ENCODE measurements at places on chromosomes 2 and 18.

GRCh38 chr2:8216397-8216796 lies 465.5 kb upstream of the ID2 start:
- no peaks in the 10 kb centered on the region for H3K36me3 ChIP-seq
- no peak overlapping the region for H3K27ac ChIP-seq
- no peaks in the 10 kb centered on the region for H3K27me3 ChIP-seq
- no peak overlapping the region for H3K4me3 ChIP-seq
- H3K4me1 ChIP-seq = no peaks in the 10 kb centered on the region

- no peak overlapping the region for H3K4me3 ChIP-seq
- H3K36me3 ChIP-seq = peaks cover 76% of the 10 kb centered on the region
- H3K4me1 ChIP-seq = no peaks in the 10 kb centered on the region
- no peak overlapping the region for H3K27ac ChIP-seq
- no peaks in the 10 kb centered on the region for H3K27me3 ChIP-seq
Measured at GRCh38 chr2:186496401-186496800, 10.3 kb downstream of the ZC3H15 start.

DNA sequence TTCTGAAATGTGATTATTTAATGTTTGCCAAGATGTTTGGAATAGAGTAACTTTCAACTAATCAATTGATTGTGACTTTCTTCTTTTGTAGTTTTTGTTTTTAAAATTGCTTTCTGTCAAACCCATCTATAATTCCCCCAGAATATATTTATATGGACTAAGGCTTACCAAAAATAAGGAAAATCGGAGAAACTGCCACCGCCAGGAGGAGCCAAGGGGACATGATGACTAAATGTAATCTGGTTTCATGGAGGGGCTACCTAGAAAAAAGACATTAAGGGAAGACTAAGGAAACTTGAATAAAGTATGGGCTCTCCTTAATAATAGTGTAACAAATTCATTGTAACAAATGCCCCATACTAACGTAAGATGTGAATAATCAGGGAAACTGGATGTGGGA lies 19.5 kb downstream of the BOLA3 start:
- H3K36me3 ChIP-seq = no peaks in the 10 kb centered on the region
- DNase-seq = no peak
- no peak overlapping the region for H3K4me3 ChIP-seq
- H3K27ac ChIP-seq = no peak overlapping the region
- no peaks in the 10 kb centered on the region for H3K27me3 ChIP-seq
- H3K4me1 ChIP-seq = no peaks in the 10 kb centered on the region

GRCh38 chr2:9769171-9770005 lies 73.9 kb upstream of the TAF1B start:
- H3K27me3 ChIP-seq = no peaks in the 10 kb centered on the region
- DNase-seq = no peak
- no peak overlapping the region for H3K27ac ChIP-seq
- peaks cover 5% of the 10 kb centered on the region for H3K4me1 ChIP-seq
- H3K36me3 ChIP-seq = no peaks in the 10 kb centered on the region

DNA sequence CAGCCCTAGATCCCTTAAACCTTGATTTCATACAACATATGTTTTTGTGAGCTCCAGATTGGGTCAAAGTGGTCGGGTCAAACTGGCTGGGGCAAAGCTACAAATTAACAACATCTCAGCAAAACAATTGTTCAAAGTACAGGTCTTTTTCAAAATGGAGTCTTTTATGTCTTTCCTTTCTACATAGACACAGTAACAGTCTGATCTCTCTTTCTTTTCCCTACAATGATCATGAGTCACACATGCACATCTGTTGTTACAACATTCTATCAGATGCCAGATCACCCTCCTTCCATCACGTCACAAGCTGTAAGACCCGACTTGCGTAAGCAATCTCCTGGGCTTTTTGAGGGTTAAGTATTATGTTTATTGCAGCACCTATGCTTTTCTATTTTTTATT lies 55.1 kb downstream of the RHOB start:
- no peak overlapping the region for H3K4me3 ChIP-seq
- H3K4me1 ChIP-seq = peaks cover 4% of the 10 kb centered on the region
- DNase-seq = no peak
- H3K27me3 ChIP-seq = no peaks in the 10 kb centered on the region
- H3K36me3 ChIP-seq = no peaks in the 10 kb centered on the region

DNA sequence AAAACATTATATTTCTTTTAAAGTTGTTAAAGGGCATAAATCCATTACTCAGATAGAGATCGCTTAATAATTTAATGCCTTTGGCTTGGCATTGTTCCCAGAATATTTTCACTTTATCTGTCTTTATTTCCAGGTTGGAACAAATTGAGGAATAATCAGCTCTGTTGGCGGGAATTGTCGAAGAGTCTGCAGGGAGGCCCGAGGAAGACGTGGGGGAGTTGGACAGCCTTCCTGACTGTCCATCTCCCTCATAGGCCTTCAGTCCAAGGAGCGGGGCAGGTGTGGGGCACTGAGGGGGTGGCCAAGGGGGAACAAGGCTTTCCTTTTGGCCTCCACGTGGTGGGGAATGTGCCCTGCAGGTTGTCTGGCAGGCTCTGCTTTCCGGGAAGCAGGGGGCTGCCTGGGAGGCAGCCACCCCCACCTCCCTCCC lies 179.6 kb downstream of the ZBTB7C start:
- no peaks in the 10 kb centered on the region for H3K36me3 ChIP-seq
- no peak overlapping the region for H3K27ac ChIP-seq
- no peak overlapping the region for H3K4me3 ChIP-seq
- H3K4me1 ChIP-seq = peaks cover 14% of the 10 kb centered on the region

- no peak overlapping the region for H3K27ac ChIP-seq
- peaks cover 8% of the 10 kb centered on the region for H3K36me3 ChIP-seq
- H3K4me3 ChIP-seq = no peak overlapping the region
Measured at GRCh38 chr2:174343623-174344455, 9.1 kb downstream of the SP9 start.

DNA sequence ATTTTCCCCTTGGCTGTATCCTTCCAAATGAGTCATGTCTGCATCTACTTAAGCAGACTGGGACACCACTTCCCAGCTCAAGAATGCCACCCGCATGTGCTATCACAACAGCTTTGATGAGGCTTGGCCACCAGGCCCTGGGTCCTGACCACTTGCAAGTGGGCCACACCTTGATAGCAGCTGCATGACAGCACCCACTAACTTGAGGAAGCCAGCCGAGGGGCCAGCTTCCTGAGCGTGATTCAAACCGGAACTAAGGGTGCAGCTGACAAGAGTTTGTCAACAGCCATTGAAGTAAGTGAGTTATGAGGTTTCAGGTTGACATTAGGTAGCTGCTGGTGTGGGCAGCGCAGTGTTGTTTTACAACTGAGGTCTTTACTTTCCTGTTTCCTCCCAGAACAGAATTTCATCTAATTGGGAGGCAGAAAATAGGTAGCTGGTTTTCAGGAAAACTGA lies 54.4 kb downstream of the EPHA4 start:
- no peaks in the 10 kb centered on the region for H3K36me3 ChIP-seq
- no peak overlapping the region for H3K27ac ChIP-seq
- H3K4me1 ChIP-seq = no peaks in the 10 kb centered on the region
- no peak for DNase-seq
- no peaks in the 10 kb centered on the region for H3K27me3 ChIP-seq
- no peak overlapping the region for H3K4me3 ChIP-seq

- no peaks in the 10 kb centered on the region for H3K27me3 ChIP-seq
- H3K4me3 ChIP-seq = no peak overlapping the region
- no peaks in the 10 kb centered on the region for H3K36me3 ChIP-seq
- DNase-seq = no peak
- peaks cover 3% of the 10 kb centered on the region for H3K4me1 ChIP-seq
Measured at GRCh38 chr2:64311191-64311910, 142.6 kb upstream of the LGALSL start.

- no peak overlapping the region for H3K4me3 ChIP-seq
- H3K36me3 ChIP-seq = no peaks in the 10 kb centered on the region
- DNase-seq = no peak
- H3K4me1 ChIP-seq = peaks cover 14% of the 10 kb centered on the region
- no peak overlapping the region for H3K27ac ChIP-seq
Measured at GRCh38 chr2:74576863-74577229, 22.3 kb downstream of the DOK1 start.

- H3K4me3 ChIP-seq = no peak overlapping the region
- DNase-seq = no peak
- H3K36me3 ChIP-seq = no peaks in the 10 kb centered on the region
- no peaks in the 10 kb centered on the region for H3K27me3 ChIP-seq
- H3K4me1 ChIP-seq = no peaks in the 10 kb centered on the region
Measured at GRCh38 chr18:49707599-49707998, 105.7 kb downstream of the ACAA2 start.

DNA sequence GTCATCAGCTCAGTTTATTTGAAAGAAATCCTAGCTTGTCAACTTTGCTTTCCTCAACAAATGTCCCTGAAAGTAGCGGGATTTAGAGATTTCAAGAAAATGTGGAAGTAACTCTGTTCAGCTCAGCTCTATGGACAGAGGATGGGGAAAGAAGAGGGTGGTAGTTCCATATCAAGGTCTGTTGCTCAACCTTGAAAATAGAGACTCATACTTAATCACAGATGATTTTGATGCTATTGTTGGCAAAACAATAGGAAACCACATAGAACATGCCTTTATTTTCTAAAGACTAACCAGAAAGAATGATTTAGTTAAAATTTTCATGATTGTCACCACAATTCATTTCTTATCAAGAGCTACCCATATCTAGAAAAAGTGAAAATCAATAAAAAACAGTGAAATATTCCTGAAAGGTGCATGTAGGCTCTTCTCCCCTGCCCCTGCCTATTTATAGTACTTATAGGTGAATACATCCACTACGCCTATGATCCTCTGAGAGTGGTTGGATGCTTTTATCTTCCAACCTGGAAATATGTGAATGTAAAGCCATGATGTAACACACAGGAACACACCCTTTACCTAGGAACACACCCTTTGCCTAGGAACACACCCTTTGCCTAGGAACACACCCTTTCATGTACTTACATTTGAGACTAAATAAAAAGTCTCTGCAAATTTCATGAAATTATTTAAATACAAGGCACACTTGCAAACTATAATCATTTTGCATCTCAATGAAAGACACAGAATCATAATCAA lies 65.8 kb downstream of the ETAA1 start:
- H3K27me3 ChIP-seq = no peaks in the 10 kb centered on the region
- H3K4me3 ChIP-seq = no peak overlapping the region
- peak overlapping the region; percentile 72 for H3K27ac ChIP-seq
- peaks cover 33% of the 10 kb centered on the region for H3K4me1 ChIP-seq
- DNase-seq = no peak

DNA sequence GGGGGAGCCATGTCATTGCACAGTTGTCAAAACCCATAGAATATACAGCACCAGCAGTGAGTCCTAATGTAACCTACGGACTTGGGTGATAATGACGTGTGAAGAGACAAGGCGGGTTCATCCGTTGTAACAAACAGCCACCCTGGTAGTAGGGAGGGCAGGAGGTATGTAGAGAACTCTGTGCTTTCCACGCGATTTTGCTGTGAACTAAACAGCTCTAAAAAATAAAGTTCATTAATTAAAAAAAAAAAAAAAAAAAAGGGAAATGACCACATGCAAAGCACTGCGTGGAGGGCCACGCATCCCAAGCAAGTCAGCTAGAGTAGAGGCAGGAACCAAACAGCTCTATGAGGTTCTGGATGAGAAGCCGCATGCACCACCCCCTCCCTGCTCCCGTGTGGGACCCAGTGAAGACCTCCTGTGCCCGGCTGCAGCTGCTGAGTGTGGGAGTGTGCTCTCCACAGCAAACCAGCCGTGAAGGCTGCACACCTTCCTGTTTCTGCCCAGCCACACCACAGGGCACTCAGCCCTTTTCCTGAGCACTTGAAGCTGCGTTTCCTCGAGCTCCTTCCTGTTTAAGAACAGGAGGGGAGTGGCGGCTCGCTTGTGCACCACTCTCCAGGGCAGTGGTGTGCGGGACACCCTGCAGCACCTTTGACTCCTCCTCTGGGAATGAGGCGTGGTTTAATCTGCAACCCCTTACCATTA lies 65.6 kb downstream of the ODC1 start:
- no peak overlapping the region for H3K4me3 ChIP-seq
- peaks cover 8% of the 10 kb centered on the region for H3K4me1 ChIP-seq
- no peak for DNase-seq
- no peak overlapping the region for H3K27ac ChIP-seq

DNA sequence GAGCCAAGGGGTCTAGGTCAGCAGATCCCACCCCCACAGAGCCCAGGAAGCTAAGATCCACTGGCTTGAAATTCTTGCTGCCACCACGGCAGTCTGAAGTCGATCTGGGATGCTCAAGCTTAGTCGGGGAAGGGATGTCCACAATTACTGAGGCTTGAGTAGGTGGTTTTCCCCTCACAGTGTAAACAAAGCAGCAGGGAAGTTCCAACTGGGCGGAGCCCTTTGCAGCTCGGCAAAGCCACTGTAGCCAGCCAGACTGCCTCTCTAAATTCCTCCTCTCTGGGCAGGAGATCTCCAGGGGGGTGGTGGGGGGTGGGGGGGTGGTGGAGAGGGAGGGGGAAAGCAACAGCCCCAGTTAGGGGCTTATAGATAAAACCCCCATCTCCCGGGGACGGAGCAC lies 419.5 kb downstream of the NUP35 start:
- no peak overlapping the region for H3K4me3 ChIP-seq
- no peaks in the 10 kb centered on the region for H3K36me3 ChIP-seq
- no peaks in the 10 kb centered on the region for H3K4me1 ChIP-seq
- no peaks in the 10 kb centered on the region for H3K27me3 ChIP-seq
- no peak for DNase-seq

DNA sequence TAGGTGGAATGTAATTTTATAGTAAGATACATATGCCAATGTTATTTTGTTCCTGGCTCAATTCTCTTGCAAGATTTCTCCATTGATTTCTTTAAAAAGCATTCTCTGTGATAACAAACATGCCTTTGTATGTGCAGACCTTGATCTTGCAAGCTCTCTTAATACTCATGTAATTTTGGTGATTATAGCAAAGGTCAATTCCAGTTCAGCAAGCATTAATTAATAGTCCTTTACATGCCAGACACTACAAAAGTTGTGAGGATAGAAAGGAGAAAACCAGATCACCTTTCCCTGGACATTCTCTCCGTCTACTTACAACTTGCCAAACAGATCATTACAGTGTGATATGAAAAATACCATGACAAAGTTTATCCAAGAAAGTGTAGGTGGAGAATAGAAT lies 173.7 kb upstream of the DOK6 start:
- H3K27ac ChIP-seq = no peak overlapping the region
- no peaks in the 10 kb centered on the region for H3K36me3 ChIP-seq
- H3K4me3 ChIP-seq = no peak overlapping the region
- no peaks in the 10 kb centered on the region for H3K27me3 ChIP-seq

DNA sequence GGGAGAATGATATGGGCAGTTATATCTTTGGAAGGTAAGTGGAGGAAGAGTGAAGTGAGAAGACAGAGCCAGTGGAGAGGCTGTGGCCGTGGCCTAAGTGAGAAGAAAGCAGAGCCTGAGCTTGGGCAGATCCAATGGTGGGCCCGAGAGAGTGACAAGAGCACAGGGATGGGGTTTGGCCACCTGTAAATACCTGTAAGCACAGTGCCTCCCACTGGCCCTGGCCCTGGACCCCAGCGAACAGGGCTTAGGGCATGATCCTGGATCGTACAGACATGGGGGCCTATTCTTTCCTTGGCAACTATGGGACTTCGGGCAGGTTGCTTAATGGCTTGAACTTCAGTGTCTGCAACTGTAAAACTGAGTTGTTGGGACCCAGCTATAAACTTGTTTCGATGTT lies 44.1 kb downstream of the MTCL1 start:
- no peaks in the 10 kb centered on the region for H3K27me3 ChIP-seq
- peaks cover 3% of the 10 kb centered on the region for H3K36me3 ChIP-seq
- no peak overlapping the region for H3K27ac ChIP-seq
- H3K4me3 ChIP-seq = no peak overlapping the region
- DNase-seq = no peak
- peaks cover 5% of the 10 kb centered on the region for H3K4me1 ChIP-seq

GRCh38 chr2:234308813-234309195 lies 188.1 kb downstream of the ARL4C start:
- DNase-seq = no peak
- no peaks in the 10 kb centered on the region for H3K36me3 ChIP-seq
- no peak overlapping the region for H3K4me3 ChIP-seq
- no peaks in the 10 kb centered on the region for H3K27me3 ChIP-seq
- peak overlapping the region; percentile 67 for H3K27ac ChIP-seq
- peaks cover 24% of the 10 kb centered on the region for H3K4me1 ChIP-seq
